ENCODE measurements at places on chromosomes 3 and 15.

- DNase-seq: no peak
These were observed 13.1 kb upstream of the ITPKA start for GRCh38 chr15:41480396-41481140.

- DNase-seq: no peak
These were observed 227.1 kb downstream of the RPLP1 start for GRCh38 chr15:69679623-69680228.

DNA sequence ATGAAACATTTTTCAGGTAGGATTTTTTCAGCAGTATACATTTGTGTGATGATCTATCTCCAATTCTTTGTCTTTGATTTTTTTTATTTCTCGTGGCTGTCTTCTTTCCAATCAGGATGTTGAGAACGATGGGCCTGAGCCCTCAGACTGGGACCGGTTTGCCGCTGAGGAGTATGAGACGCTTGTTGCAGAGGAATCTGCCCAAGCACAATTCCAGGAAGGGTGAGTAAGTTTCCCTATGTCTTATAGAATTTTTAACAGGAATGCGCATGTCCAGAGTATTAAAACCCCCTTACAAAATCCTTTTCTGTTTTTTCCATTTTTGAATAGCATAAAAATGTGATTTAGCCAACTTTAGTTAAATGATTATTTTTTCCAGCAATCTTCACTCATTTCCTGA is 90.0 kb downstream of the MSL2 start:
- DNase-seq: no peak

DNA sequence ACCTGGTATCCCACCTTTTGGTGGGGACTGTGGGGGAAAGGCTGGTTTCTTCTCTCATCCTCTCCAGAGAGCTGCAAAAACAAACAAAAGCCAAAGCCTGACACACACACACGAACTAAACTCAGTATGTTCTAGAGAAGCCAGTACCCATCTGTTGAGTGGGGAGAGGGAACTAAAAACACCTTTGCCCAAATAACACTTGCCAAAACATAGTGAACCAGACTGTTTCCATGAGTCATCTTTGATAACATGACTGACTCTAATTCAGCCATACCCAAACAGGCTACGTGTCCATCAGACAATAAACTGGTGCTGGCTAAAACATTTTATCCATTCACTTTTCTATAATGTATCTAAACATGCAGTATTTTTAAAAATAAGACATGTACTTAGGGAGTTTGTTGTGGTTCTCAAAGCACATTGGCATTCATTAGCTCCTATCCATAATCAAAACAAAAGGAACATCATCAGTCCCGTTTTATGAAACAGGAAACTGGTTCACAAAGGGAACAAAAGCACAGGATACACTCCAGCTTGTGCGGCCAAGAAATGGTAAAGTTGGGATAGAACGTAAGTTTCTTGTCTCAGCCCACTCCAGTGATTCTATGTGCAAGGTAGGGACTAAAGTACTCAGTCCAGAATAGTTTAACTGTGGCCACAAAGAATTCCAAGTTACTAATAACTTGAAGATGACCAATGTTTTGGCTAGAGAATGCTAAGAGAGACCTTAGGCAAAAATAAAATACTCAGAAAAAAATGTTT is 16.1 kb downstream of the LYSMD2 start:
- DNase-seq: no peak

GRCh38 chr3:186946756-186947375 is 16.5 kb downstream of the ST6GAL1 start:
- DNase-seq: no peak

DNA sequence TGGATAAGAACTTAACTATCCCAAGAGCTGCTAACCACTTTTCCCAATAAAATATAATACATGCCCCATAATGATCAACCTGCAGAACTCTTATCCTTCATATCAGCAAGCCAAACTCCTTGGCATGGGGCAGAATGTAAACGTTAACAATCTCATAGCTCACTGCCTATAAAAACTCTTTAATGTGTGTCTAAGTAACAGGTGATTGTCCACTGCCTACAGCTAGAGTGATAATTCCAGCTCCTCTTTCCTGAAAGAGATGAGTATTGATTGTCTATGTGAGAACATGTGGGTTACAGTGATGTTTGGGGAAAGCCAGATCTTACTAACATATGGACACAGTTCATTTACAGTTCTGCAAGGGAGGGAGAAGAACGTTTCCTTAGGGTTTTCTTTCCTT is 11.3 kb upstream of the GLCE start:
- no peak for DNase-seq

DNA sequence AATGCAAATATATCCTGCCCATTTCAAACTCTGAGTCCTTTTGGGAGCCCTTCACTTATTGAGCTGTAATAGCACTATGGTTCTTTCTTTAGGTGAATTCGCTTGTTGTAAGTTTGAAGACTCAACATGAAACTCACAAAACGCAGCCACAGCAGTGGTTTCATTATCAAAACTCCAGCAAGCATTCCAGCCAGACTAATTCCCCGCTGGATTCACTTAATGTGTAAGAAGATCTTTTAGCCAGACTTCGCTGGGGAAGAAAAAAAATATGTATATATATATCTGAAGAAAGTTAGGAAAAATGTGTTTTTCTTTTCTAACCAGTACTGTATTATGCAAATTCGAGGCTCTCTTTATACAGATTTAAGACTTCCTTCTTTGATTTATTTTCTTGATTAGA is 241.1 kb downstream of the WNT5A start:
- DNase-seq: no peak

GRCh38 chr3:36944641-36945270 is at the start of gene TRANK1:
Gene TRANK1 (minus strand): TSS chr3:36945054. CDS start chr3:36944809, 245 bp downstream.
- peak; percentile 75 for DNase-seq

GRCh38 chr15:67854358-67854757 is 14.5 kb upstream of the RNU6-1 start:
- no peak for DNase-seq

GRCh38 chr15:100244796-100245486 is 96.8 kb downstream of the ADAMTS17 start:
- no peak for DNase-seq

- no peak for DNase-seq
These were observed 154.5 kb downstream of the STT3B start for GRCh38 chr3:31687020-31687802.

GRCh38 chr15:59444980-59445545 is 7.1 kb downstream of the FAM81A start:
- DNase-seq: no peak

DNA sequence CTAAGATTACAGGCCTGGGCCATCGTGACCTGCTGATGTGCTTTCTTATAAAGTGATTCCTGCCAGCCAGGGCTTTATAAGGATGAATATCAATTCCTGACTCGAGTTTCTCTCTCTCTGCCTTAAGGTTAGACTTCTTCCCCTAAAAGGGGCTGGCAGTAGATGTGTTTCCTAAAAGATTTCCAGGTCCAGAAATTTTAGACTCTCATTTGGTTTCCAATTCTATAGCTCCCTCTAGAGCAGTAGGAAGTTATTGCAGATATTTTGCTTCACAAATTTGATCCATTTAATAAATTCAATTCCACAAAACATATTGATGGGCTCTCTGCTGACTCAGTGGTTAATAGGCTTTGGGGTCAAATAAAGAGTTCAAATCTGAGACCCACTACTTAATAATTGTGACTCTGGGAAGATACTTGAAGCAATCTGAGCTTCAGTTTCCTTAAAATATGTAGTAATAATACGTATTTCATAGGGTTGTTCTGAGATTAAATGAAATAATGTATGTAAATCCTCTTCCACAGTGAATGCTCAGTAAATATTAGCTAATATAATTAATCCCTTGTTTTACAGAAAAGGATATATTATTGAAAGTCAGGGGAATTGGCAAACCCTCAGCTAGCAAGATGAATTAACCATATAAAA is 2.1 kb downstream of the TRIM69 start:
- no peak for DNase-seq

DNA sequence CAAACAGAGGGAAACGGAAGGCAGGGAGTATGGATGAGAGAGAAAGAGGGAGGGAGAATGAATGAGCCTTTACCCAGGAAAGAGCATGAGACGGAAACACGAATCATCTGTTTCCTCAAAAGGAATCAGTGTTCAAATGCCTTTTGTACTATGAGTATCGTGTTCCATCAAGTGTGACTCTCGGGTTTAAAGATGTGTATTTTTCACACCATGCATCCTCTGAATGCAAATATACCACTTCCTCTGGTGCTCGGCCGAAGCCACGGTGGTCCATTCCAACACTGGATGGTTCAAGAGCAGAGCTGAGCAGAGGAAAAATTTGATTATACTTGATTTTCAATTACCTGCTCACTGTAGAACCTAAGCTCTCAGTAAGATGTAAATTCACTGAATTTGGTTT is 505.1 kb downstream of the MECOM start:
- DNase-seq: no peak

GRCh38 chr3:120821426-120821825 is 78.9 kb downstream of the GTF2E1 start:
- no peak for DNase-seq

Data from mucosa of descending colon (tissue), 3 donors.